Endothelial cell (in vitro differentiated cells): ENCODE measurements at places on chromosomes 3 and 15. TPM values are rescaled to one million over a fixed set of nuclear protein-coding genes. Genes with fewer than 3 reads are reported as not detected.

DNA sequence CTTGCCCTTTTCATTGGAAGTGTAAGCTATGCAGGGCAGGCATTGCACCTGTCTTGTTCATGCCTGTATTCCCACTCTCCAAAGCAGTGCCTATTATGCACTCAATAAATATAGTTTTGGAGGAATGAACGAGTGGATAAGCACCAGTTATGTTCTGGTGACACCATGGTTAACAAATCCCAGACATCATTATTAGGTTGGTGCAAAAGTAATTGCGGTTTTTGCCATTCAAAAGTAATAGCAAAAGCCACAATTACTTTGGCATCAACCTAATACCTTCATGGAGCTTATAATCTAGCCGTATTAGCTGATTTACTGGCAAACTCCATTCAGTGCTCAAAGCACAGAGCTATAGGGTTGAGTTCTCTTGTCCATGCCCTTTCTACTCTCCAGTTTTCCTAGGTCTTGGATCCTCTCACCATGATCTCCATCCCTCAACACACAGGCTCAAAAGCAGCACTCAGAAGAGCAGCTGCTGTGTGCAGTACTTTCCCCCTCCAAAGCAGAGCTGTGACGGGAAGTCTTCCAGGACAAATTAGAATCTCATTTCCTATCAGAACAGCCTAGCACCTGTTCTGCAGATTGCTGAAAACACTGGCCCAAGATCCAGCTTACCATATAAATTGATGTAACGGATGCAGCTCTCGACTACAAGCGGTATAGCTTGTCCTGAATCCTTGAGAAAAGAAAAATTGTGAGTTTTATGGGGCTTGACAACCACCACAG lies 63.2 kb upstream of the RAD18 start:
- no peaks in the 10 kb centered on the region for H3K36me3 ChIP-seq
- no peak overlapping the region for H3K4me3 ChIP-seq
- no peaks in the 10 kb centered on the region for H3K4me1 ChIP-seq
- H3K27me3 ChIP-seq: no peaks in the 10 kb centered on the region
- no peak overlapping the region for H3K27ac ChIP-seq

GRCh38 chr3:183254487-183255347 lies 1.7 kb downstream of the B3GNT5 start:
- peaks cover 4% of the 10 kb centered on the region for H3K4me1 ChIP-seq
- peak overlapping the region; percentile 92 for H3K4me3 ChIP-seq
- peaks cover 8% of the 10 kb centered on the region for H3K27me3 ChIP-seq
- no peak for DNase-seq

DNA sequence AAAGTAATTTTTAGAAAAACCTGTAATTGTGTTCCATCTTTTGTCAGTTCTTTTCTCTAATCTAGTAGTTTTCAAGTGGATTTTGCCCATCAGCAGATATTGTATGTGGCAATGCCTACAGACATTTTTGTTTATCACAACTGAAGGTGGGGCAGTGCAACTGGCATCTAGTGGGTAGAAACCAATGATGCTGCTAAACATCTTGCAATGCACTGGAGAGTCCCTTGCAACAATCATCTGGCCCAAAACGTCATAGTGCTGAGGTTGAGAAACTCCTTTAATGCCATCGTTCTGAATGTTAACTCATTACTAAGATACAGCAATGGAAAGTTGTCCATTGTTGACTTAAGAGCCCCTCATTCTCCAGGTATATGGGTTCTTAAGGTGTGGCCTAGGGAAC lies 80.1 kb downstream of the BTD start:
- no peaks in the 10 kb centered on the region for H3K27me3 ChIP-seq
- no peak overlapping the region for H3K4me3 ChIP-seq
- DNase-seq: no peak

GRCh38 chr15:28977377-28978010 lies 91.7 kb downstream of the APBA2 start:
- no peak overlapping the region for H3K27ac ChIP-seq
- DNase-seq: no peak
- H3K27me3 ChIP-seq: peaks cover 2% of the 10 kb centered on the region
- H3K4me3 ChIP-seq: no peak overlapping the region
- H3K36me3 ChIP-seq: no peaks in the 10 kb centered on the region
- no peaks in the 10 kb centered on the region for H3K4me1 ChIP-seq

- H3K27me3 ChIP-seq: peaks cover 1% of the 10 kb centered on the region
- no peak for DNase-seq
- H3K36me3 ChIP-seq: no peaks in the 10 kb centered on the region
- no peak overlapping the region for H3K4me3 ChIP-seq
- H3K4me1 ChIP-seq: peaks cover 18% of the 10 kb centered on the region
- H3K27ac ChIP-seq: no peak overlapping the region
These were observed 279.1 kb upstream of the ICE2 start for GRCh38 chr15:60757831-60758570.

GRCh38 chr3:5348229-5348902 lies 160.9 kb downstream of the EDEM1 start:
- no peaks in the 10 kb centered on the region for H3K4me1 ChIP-seq
- DNase-seq: no peak

- H3K4me3 ChIP-seq: no peak overlapping the region
- H3K4me1 ChIP-seq: no peaks in the 10 kb centered on the region
- no peak for DNase-seq
- no peak overlapping the region for H3K27ac ChIP-seq
- H3K36me3 ChIP-seq: no peaks in the 10 kb centered on the region
These were observed 306.7 kb upstream of the ROBO2 start for GRCh38 chr3:76733073-76733759.

DNA sequence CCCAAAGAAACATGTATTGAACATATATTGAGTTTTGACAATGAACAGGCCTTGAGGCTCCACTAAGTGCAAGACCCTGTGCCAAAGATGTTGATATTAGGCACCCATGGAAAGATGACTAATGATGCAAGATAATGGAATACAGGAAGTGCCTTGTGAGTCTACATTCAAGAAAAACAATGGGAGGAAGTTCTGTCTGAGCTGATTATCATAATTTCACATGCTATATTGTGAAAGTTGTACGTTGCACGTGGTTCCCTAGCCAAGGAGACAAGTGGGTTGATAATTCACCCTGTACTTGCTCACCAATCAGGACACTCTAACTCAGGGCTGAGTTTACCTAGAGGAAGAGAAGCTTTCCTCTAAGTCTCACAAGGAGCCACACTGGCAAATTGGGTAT lies 186.9 kb upstream of the STAC start:
- no peaks in the 10 kb centered on the region for H3K36me3 ChIP-seq
- peaks cover 17% of the 10 kb centered on the region for H3K4me1 ChIP-seq
- peak overlapping the region; percentile 90 for H3K27ac ChIP-seq
- H3K27me3 ChIP-seq: no peaks in the 10 kb centered on the region

DNA sequence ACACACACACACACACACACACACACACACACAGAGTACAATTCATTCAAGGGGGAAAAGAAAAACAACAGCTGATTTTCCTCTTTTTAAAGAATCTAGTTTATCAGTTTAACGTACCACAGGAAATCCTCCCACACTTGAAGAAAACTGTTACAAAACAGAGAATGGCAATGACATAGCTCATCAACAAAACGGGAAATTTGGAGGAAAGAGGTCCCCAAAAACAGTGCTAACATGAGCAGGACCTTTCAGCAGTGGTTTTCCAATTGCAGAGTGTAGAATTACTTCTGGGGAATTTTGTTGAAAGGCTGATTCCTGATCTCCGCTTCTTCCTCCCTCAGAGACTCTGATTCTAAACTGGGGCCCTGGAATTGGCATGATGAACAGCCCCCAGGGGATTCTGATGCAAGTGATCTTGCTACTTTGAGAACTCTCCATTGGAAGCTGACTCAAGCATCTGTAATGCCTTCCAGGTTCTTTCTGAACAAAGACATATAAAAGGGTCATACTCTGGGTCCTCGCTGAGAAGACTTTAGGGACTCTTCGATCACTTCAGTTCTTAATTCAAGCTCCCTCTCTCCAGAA lies 442.6 kb upstream of the PROK2 start:
- peaks cover 12% of the 10 kb centered on the region for H3K36me3 ChIP-seq
- H3K4me3 ChIP-seq: no peak overlapping the region
- H3K27me3 ChIP-seq: peaks cover 2% of the 10 kb centered on the region

DNA sequence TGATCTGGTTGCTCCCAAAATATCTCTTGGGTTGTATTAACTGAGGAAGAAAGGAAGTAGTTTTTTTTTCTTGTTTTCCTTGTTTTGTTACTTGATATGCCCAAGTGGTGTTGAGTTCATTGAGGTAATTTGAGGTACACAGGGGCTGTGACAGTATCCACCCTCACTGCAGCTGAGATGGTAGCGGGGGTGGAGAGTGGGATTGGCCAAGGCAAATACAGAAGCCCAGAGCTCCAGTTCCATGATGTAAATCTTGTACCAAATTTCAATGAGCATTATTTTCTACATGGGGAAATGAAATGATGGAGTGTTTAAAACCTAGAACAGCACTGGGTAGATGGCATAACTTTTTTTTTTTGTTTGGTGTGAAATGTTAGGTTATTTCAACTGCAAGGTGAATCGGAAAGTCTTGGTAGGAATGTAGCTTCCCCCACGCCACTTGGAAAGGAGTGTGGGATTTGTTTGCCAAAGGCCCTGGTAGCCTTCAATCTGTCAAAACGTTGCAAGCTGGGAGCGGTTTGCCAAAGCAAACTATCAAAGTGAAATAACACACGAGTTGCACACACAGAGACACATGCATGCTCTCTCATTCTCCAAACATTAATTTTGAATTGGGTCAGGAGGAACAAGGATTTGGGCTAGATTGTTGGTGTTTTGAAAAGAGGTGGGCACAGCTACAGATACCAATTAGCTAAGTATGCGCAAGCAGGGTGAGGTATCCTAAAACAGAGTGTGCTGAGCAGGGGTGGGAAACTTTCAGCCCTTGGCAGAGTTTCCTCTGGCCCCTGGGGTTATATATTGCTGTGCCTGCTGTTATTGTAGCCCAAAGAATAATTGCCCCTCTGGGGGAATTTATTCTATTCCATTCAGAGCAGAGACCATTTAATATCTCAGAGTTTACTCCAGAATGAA lies 34.6 kb downstream of the THSD4 start:
- H3K27me3 ChIP-seq: no peaks in the 10 kb centered on the region
- no peak overlapping the region for H3K27ac ChIP-seq
- H3K36me3 ChIP-seq: no peaks in the 10 kb centered on the region

DNA sequence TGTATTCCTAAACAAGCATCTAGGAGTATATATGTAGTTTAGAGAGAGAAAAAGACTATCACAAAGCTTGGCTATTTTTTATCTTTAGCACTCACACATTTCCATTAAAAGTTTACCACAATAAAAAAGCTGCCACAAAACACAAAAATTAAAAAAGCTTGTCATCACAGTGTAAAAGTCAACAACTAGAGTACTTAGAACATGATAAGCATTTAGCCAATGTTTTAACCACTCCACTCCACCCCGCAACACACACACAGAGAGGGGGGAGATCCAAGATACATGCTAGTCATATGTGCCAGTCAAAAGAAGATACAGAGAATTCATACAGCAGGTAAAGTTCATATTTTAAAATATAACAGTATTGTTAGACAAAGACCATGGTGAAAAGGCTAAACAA lies 79.7 kb downstream of the STAG1 start:
- H3K4me1 ChIP-seq: no peaks in the 10 kb centered on the region
- no peaks in the 10 kb centered on the region for H3K36me3 ChIP-seq
- H3K27me3 ChIP-seq: peaks cover 1% of the 10 kb centered on the region
- no peak for DNase-seq
- H3K4me3 ChIP-seq: no peak overlapping the region

- no peaks in the 10 kb centered on the region for H3K4me1 ChIP-seq
- H3K27ac ChIP-seq: no peak overlapping the region
- H3K4me3 ChIP-seq: no peak overlapping the region
- H3K36me3 ChIP-seq: no peaks in the 10 kb centered on the region
- no peak for DNase-seq
- H3K27me3 ChIP-seq: no peaks in the 10 kb centered on the region
These were observed 142.0 kb upstream of the TMC3 start for GRCh38 chr15:81516012-81516411.

DNA sequence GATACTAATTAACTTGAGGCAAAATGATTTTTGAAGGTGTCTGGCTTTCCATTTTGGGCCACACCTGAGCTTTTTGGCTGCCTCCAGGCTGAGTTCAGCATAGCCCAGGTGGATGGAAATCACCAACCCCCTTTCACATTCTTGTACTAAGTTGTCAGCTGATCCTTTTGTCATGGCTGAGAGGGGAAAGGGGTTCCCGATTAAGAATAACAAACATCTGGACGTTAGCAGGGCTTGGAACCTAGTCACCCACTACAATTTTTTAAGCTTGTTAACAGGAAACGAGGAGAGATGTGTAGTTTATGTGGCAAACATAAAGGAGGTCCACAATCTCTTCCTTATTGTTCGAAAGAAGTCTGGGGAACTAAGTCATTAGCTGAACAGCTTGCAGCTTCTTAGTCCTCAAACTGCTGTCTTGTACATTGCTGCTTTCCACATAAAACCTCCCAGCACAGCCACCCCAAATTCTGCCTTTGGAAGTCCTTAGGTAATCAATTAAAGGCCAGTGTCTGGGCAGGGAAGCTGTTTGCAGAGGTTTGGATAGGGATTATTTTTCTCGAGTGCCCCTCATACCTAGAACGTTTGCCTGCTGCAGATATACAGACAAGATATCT lies 5.0 kb downstream of the NR2F2 start:
- H3K4me3 ChIP-seq: peak overlapping the region; percentile 88
- peaks cover 29% of the 10 kb centered on the region for H3K27me3 ChIP-seq
- H3K4me1 ChIP-seq: peaks cover 46% of the 10 kb centered on the region

DNA sequence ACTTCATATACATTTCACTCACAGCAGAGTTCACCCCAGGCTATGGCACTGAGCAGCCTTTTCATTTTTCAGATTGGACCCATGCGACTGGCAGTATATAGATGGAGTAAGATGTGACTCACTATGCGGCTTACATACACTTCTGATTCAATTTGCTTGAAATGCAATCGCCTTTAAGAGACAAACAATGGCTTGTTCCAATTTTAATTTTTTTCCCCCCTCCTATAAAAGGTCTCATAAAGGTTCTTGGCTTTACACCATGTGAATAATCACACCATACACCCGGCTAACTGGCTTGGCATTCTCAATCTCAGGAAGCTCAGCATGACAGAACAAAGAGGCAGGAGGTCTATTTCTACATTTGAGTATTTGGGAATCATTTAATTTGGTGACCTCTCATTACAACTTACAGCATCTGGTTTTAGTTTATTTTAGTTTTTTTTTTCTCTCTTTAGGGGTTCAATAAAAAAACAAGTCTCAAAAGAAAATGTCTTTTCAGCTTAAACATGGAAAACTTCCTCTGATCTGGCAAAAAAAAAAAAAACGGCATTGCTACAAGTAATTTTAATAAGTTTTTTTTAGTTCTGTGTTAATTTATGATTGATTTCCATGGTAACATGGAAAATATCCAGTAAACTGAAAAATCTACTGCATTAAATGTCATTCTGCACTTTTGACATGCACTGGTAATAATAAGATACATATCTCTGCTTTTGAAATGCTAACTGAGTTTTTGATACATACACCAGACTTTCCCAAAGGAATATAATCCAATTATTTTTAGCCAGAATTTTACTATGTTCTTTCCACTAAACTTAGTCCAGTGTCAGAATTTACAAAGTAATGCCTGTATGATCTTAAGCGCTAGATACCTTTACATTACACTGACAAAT lies 38.8 kb downstream of the GADL1 start:
- H3K27ac ChIP-seq: no peak overlapping the region
- no peaks in the 10 kb centered on the region for H3K4me1 ChIP-seq
- H3K4me3 ChIP-seq: no peak overlapping the region
- H3K36me3 ChIP-seq: no peaks in the 10 kb centered on the region
- no peak for DNase-seq
- H3K27me3 ChIP-seq: peaks cover 2% of the 10 kb centered on the region

MST1 gene
- 22.0 TPM for total RNA-seq

CIDEC gene
- total RNA-seq: not detected

SMAD6 gene
- total RNA-seq: 21.3 TPM

KCNMB3 gene
- 3.8 TPM for total RNA-seq

TMCO5A gene
- total RNA-seq: not detected

HESX1 gene
- total RNA-seq: 1.6 TPM

VILL gene
- 13.7 TPM for total RNA-seq

AQP9 gene
- total RNA-seq: not detected

ZCWPW2 gene
- total RNA-seq: 0.80 TPM
